ENCODE measurements at places on chromosomes 13 and 19.

DNA sequence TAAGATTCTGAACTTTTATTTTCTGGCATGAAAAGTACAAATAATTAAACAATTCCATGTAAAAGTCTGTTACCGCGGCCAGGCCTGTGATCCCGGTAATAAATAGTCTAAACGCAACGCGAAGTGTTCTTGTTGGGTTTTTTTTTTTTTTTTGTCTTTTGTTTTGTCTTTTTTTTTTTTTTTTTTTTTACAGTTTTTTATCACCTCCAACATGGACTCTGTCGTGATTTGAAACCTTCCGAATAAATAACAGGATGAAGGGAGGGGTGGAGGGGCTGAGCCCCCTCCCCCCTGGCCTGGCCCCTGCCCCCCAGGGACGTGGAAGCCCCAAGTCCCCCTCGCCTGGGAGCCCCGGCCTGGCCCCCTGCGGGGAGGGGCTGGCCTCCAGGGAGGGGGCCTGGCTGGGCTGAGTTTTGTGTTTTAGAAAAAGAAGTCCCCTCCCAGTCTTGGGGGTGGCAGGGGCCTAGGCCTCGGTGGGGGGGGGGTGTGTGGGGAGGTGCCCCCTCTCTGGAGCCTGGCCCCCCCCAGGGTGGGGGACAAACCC, 16.0 kb downstream of the PRKCSH start:
- no peak for DNase-seq

- DNase-seq, result peak; percentile 47
These were observed at the start of gene UBE2L5 for GRCh38 chr13:30422054-30422839. Gene UBE2L5, plus strand, starts transcription at chr13:30422493. Its CDS starts 5,498 bp downstream, at chr13:30427991.

GRCh38 chr19:5803752-5804515, 933 bp upstream of the NRTN start:
- DNase-seq, result peak; percentile 47

DNA sequence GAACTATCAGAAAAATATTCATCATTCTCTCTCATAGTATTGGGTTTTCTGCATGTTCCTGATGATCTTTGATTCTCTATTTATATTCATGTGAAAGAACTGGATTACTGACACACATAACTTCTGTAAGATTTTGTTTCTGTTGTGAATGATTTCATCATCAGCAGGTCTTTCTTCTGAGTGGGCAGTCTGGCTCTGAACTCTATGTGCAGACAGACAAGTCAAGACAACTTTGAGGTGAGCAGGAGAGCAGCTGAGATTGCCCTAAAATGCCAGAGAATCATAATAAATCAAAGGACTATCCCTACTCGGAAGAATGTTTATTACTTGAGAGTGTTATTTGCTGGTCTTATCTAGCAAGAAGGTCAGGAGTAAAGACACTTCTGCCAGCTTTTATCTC, 652.1 kb upstream of the GPC6 start:
- no peak for DNase-seq

DNA sequence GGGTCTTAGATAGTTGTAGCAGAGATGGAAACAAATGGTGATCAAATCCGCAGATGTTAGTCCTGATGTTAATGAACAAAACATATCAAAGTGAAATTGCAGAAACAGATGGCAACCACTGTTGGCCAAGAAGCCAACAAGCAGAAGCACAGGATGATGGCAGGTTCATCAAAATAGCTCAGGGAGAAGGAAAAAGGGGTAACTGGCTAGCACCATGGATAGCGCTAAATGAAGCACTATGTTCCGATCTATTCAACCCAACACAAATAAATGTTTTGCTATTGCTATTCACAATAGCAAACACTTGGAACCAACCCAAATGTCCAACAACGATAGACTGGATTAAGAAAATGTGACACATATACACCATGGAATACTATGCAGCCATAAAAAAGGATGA, 413.7 kb downstream of the FGF14 start:
- no peak for DNase-seq

DNA sequence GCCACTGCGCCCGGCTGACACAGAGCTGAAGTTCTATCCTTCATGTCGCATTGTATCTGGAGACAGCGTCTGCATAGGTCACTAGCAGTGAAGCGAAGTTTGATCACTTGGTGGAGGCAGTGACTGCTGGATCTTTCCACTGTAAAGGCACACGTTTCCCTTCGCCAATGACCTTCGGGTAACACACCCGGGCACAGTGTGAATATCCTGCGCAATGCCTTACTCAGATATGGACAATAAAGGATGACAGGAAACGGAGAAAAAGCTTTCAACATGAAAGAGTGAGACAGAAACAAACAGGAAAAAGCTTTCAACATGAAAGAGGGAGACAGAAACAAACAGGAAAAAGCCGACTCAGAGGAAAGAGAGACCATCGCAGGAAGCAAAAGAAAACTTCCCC, 17.1 kb downstream of the ARL11 start:
- no peak for DNase-seq

DNA sequence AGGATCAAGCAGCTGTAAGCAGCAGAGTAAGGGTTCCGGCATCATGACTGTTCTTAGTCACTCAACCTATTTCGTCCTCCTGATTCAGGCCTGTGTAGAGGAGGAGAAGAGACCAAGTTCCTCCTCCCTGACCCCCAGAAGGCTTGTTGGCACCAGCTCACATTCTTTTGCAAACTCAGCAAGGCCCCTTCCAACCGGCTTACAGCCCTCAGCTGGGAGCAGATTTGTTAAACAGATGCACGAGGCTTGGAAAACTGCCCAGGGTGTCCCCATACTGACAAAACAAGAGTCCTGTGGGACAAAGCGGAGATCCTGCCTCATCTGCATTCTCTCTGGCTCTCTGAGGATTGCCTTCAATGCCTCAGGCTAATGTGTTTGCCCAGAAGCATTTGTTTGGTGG, 113.2 kb upstream of the SOX21 start:
- peak; percentile 60 for DNase-seq

DNA sequence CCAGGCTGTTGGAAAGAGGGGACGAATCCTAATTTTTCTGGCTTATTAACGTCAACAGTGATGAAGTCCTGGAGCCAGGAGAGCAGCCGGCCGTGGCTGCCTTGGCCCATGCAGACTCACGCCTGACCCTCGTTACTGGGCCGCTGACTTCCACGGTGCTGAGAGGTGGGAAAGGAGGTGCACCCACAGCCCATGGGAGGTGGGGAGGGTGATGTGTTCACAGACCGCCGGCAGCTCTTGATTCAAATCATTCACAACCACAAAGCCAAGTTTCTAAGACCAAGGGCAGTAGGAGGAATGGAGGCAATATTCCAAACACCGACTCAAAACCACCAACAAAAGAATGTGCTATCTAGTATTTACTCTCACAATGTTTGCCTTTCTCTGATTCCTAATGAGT, 24.3 kb downstream of the COL4A2 start:
- DNase-seq, result no peak

- DNase-seq, result peak; percentile 5
These were observed 62.4 kb downstream of the SERTM1 start for GRCh38 chr13:36736119-36736726.

- DNase-seq, result no peak
These were observed 4.6 kb upstream of the UBL3 start for GRCh38 chr13:29855009-29855408.

- no peak for DNase-seq
These were observed 1.7 kb upstream of the SERTAD3 start for GRCh38 chr19:40445780-40446262.

GRCh38 chr13:30322428-30322827, 15.1 kb upstream of the KATNAL1 start:
- DNase-seq, result no peak

GRCh38 chr13:63075126-63075525, 1659.5 kb upstream of the PCDH20 start:
- no peak for DNase-seq

DNA sequence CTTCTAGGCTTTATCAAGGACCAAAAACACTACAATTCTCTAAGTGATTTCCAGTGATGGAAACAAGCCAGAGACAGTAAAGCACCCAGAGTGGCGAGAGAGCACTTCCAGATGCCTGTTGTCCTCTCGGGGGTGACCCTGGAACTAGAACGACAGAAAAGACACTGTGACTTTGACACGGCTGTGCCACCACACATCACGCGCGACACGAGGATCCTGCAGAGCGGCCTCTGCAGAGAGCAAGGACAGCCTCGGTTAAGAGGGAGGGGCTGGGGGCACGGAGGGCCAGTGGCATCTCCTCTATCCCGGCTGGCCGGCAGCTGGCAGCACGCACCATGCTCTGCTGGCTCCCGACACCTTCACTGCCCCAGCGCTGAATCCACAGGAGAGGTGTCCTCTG, 42.3 kb downstream of the SUGP2 start:
- DNase-seq, result no peak

DNA sequence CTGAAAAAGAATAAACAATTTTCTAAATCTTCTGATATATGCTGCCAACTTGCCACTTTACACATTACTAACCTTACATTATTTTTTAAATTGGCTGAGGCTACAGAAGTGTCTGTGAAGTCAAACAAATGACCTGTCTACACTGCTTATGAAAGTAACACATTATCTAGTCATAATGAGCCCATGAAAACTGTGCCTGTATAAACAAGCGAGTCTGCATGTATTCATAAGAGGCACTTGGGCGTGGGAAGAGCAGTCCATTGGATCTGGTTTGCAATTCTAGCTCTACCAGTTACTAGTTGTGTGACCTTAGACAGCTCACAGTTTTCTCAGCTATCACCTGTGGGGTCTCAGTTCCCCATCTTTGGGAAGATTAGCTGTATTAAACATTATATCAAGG, 3.1 kb downstream of the VPS36 start:
- no peak for DNase-seq

DNA sequence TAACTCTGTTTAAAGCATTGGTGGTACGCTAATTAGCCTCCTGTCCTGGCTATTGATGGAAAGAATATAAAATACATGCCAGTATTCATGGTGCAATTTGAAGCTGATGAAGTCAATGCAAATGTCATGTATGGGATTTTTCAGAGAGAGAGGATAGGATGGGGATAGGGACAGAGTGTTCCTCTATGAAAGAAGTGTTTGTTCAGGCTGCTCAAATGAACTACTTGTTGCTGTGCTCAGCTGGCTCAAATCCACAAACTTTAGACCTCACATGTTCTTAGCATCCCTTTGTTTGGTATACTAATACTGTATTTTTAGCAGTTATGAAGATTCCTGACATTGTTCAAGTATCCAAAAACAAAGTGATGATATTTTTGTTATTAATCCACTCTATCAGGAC, 116.5 kb downstream of the SLITRK1 start:
- no peak for DNase-seq

- no peak for DNase-seq
These were observed 1.1 kb downstream of the CRTC1 start for GRCh38 chr19:18684642-18684993.

DNA sequence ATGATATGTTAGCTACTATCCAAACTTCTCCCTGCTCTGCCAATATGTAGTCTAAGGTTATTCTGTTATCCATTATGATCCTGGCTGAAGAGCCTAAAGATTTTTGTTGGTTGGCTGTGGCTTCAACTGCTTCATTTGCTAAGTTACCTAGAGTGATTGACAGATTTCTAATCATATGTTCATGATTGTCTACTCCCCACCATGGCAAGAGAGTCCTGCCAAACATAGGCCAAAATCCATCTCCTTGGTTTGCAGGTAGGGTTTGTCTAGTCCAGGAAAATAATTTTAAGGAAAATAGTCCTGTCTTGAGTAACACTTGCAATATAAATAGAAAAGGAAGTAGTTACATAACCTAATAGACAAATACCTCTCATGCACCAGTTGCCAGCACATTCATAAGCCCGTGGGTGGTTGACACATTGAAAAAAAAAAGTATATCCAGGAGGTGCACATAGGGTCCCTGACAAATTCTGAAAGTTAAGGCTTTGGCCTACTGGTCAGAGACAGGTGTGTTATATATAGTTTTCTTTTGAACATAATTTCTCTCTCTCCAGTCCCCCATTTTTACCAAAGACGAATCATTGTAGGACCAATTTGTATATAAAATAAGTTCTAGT, 5.4 kb upstream of the CBY2 start:
- DNase-seq, result no peak

GRCh38 chr13:96844195-96844594, 150.1 kb downstream of the OXGR1 start:
- no peak for DNase-seq
